Left hindlimb (tissue), 1 donor: ENCODE measurements at places on chromosomes 16 and 17.

DNA sequence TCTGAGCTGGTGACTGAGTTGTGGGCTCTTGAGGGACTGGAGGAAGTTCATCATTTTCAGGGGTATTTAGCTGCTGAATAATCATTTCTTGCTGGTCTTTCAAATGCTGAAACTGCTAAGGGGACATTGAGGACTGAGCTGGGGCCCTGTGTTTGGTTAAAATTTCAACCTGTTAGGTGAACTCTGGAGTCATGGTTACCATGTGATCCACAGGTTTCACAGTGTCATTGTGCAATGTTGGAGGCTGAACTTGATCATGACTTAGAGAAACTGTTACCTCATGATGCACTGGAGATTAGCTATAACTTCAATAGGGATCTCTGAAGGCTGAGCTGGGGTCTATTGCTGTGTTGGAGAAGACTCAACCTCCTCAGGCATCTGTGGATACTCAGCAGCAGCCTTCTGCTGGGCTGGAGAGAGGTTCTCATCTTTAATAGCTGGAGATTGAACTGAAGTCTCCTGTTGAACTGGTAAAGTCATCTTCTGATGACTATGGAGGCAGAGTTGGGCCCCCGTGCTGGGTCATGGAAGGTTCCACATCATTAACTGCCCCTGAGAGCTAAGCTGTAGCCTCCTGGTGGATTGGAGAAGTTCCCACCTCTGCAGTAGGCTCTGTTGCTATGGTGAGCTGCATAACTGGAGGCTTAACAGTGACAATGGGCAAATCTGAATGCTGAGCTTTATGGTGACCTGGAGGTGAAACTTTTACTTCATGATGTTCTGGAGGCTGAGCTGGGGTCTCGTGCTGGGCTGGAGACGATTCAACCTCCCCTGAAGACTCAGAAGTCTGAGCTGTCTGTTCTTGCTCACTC lies 15.2 kb downstream of the RDM1 start:
- no peak for DNase-seq

GRCh38 chr17:41959336-41960095 lies 7.1 kb upstream of the CNP start:
- DNase-seq, result peak; percentile 42

- DNase-seq, result no peak
These were observed 224.9 kb downstream of the GSG1L start for GRCh38 chr16:27838536-27839175.

DNA sequence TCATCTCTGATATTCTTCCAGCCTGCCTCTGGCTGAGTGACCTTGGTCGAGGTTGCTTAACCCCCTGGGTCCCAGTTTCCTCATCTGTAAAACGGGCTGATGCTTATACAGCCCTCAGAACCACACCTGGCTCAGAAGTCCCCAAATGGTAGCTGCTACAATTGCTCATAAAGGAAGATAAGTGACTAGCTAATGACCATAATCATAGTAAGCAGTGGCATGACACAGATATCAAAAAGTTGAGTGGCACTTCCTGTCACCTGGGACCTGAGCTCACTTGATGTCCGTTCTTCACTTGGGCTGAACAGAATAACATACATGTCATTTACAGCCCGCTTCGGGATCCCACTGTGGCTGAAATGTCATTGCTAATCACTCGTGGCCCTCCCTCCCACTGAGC lies 1.8 kb downstream of the MGRN1 start:
- no peak for DNase-seq

DNA sequence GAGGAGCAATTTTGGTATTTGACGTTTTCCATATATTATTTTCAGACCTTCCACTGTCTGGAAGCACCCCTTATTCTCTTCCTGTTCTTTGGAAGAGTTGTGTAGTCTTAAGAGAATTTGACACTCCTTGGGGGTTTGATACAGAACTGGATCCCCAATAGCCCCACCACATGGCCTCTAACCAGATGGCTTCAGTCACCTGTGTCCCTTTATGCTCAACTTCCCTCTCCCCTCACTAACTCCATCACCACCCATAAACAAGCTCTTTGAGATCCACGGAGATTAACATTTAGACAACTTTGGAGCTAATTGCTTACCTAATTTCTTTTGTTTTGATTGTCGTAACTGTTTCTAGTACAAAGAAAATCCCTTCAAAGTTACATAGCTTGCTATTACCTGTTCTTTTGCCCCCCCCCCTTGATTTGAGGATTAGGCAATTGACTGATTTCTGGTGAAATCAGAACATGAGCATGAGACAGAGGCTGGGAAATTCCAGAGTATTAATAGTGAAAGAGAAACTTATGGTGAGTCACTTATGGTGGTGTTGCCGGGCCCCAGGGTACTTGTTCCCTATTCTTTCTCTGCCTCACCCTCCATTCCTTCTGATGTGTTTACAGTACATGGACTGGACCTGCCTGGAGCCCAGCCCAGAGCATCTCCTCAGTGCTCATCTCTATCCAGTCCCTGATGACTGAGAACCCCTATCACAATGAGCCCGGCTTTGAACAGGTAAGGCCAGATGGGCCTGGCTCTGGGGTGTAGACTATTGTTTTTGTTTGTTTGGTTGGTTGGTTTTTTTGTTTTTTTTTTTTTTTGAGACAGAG lies 7.5 kb downstream of the UBE2Z start:
- DNase-seq, result no peak

DNA sequence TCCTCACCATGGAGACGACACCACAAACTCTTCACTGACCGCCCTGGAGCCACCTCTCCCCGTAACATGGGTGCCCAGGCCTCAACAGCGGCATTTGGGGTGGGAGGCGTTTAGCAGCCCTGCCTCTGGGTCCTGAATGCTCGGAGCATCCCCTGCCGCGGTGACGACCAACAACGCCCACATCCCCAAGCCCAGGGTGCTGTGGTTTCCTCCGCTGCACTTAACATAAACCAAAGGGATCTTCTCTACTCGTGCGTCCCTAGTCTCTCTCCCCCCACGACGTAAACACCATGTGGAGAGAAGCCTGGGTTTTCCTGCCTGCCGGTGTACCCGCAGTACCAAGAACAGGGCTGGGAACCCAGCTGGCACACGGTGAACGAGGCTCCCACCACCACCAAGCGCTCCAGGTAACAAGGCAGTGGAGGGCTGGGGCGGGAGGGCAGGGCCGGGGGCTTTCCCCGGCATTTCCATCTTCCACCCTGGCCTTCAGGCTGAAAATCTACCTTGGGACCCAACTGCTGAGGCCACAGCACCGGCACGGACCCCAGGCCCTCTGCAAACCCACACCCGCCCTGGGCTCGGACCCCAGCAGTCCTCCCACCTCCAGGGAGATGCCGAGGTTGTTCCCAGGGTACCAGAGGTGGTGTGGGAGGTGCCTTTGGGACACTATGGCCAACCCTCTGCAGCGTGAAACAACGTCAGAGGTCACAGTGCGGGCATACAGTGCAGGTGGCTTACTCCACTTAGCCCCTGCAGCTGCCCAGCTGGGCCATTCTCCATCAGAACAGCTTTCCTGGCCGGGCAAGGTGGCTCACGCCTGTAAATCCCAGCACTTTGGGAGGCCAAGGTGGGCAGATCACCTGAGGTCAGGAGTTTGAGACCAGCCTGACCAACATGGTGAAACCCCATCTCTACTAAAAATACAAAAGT lies 54.3 kb downstream of the TIMM22 start:
- DNase-seq, result no peak

- DNase-seq, result no peak
These were observed 7.2 kb downstream of the RASL10B start for GRCh38 chr17:35738519-35739133.

DNA sequence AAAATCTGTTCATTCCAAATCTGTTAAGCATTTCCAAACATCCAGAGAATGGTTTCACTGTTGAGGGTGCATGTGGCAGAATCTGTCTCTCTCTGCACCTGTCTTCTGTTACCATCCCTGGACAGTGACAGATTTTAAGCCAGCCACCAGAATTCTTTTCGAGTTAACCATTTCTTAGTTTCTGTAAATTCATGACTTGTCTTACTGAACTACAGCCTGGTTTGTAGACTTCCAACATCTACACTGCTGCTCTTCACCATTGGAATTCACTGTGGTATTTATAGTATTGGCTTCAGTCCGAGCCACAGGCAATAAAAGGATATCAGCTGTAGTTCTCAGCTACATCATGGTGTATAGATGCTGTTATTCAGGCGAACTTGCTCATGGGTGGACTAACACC lies 47.6 kb downstream of the GOSR1 start:
- DNase-seq, result peak; percentile 36

GRCh38 chr16:57821149-57821971 lies 19.1 kb upstream of the KIFC3 start:
- DNase-seq, result no peak

- DNase-seq, result no peak
These were observed 67.8 kb downstream of the ENGASE start for GRCh38 chr17:79142375-79142774.

DNA sequence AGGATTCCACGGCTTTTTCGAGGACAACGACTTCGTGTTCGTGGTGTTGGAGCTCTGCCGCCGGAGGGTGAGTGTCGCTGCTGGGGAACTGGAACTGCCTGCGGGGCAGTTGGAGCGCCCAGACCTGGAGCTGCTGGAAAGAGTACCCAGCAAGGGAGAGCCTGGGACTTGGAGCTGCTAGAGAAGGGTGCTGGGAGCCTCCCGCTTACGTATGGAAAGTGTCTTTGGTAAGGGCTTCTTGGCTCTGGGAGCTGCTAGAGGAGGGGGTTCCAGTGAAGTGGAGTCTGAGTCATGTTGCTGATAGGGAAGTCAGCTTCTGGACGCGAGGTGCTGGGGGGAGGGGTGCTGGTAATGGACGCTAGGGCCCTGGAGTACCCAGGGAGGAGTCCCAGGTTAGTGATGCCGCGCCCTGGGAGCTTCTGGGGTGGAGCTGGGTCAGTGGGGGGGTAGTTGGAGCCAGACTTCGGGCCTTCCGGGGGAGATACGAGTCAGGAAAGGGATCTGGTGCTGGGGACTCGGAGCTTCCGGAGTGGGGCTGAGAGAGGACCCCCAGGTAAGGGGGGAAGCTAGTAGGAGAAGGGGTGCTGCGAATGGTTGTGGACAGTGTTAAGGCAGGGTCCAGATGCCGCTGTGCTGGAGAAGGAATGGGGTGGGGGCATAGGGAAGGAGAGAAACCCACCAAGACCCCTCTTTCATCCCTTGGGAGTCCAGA lies 741 bp downstream of the PLK1 start:
- DNase-seq, result no peak

GRCh38 chr17:14417336-14417735 lies 116.5 kb downstream of the HS3ST3B1 start:
- no peak for DNase-seq

DNA sequence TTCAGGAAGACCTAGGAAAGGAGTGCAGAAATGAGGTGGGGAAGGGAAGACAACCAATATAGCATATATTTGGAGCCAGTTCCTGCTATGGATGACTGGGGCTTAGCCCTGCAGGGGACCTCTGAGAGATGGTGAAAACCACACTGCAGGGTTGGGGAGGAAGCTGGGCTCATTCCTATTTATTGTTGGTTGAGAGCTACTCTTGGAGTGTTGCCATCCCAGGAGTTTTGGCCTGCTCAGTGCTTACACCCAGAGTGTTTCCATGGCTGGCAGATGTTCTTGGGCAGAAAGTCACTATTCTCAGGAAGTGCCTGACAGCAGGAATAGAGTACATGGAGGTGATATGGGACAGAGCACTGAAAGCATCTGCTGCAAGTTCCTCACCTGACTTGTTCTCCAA lies 145.8 kb downstream of the SPACA3 start:
- no peak for DNase-seq

- DNase-seq, result no peak
These were observed 23.3 kb upstream of the ALKBH5 start for GRCh38 chr17:18160128-18160856.

DNA sequence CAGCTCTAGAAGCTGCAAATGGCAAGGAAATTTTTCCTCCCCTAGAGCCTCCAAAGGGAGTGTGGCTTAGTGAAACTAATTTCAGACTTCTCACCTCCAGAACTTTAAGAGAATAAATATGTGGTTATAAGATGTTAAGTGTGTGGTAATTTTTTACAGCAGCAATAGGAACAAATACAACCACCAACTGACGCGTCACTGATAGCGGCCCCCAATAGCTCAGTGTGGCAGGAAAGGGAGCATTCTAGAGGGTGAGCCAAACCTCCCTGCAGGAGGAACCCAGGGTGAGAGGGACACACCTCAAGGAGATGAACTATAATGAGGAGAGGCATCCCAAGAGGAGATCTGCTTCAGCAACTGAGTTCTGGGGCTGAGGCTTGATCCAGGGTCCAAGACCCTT lies 4.0 kb downstream of the CCL4 start:
- DNase-seq, result no peak

- no peak for DNase-seq
These were observed 176.2 kb downstream of the CYLD start for GRCh38 chr16:50917950-50918703.

GRCh38 chr17:14156689-14157088 lies 80.0 kb downstream of the CDRT15 start:
- DNase-seq, result no peak

DNA sequence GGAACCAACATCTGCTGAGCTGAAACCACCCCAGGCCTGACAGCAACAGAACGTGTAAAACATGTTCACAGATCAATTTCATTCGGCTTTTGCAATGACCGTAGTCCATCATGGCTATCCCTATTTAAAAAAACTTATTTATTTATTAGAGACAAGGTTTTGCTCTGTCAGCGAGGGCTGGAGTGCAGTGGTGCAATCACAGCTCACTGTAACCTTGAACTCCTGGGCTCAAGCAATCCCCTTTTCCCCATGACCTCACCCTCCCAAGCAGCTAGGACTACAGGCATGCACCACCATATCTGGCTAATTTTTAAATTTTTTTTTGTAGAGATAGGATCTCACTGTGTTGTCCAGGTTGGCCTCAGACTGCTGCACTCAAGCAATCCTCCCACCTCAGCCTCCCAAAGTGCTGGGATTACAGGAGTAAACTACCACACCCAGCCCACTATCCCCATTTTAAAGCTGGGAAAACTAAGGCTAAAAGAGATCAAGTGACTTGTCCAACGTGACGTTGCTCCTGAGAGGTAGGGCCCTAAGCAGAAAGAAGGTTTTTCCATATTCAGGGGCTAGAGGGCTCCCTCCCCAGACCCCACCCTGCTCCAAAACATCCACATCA lies 77.7 kb downstream of the MYH11 start:
- DNase-seq, result no peak

DNA sequence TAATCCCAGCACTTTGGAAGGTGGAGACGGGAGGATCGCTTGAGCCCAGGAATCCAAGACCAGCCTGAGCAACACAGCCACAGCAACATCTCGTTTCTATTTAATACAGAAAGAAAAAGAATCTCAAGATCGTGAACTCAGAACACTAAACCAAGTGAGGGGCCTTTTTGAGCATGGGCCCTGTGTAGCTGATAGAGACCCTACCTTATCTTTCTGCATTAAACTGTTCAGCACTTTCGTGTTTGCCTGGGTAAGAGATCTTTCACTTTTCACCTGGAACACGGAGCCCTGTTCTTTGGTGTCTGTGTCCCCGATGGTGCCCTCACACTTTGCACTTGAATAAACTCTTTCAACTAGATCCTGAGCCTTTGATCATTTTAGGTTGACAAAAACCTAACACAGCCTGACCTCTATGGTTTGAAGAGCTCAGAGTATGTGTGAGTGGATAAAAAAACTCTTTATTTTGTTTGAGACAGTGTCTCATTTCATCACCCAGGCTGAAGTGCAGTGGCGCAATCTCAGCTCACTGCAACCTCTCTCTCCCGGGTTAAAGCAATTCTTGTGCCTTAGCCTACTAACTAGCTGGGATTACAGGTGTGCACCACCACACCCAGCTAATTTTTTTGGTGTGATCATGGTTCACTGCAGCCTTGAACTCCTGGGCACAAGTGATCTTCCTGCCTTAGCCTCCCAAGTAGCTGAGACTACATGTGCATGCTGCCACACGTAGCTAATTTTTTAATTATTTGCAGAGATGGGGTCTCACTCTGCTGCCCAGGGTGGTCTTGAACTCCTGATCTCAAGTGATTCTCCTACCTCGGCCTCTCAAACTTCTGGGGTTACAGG lies 83.8 kb upstream of the GRIN2A start:
- DNase-seq, result no peak

- DNase-seq, result peak; percentile 41
These were observed 358.2 kb downstream of the KIF2B start for GRCh38 chr17:54180950-54181349.
